Activated CD4-positive, alpha-beta memory T cell treated with anti-CD3 and anti-CD28 coated beads for 36 hours (primary cell): ENCODE measurements at places on chromosomes 11 and 22. TPM values are rescaled to one million over a fixed set of nuclear protein-coding genes. Genes with fewer than 3 reads are reported as not detected.

Gene SCGB1A1
- not detected for total RNA-seq

Gene SYTL2
- total RNA-seq = 10.2 TPM

Gene SYCE3
- total RNA-seq = 0.87 TPM

Gene SORL1
- total RNA-seq = 49.3 TPM

Gene BATF2
- total RNA-seq = not detected

Gene SLC22A12
- not detected for total RNA-seq

Gene SYT12
- not detected for total RNA-seq

Gene RIC3
- total RNA-seq = 5.6 TPM

Gene DGCR8
- 34.3 TPM for total RNA-seq

Gene XKR3
- total RNA-seq = not detected

Gene PTGDR2
- total RNA-seq = 0.33 TPM

Gene MS4A6E
- not detected for total RNA-seq

Gene OR6T1
- not detected for total RNA-seq

Gene MYO18B
- total RNA-seq = 0.29 TPM
